ENCODE measurements at places on chromosomes 1 and 21.

DNA sequence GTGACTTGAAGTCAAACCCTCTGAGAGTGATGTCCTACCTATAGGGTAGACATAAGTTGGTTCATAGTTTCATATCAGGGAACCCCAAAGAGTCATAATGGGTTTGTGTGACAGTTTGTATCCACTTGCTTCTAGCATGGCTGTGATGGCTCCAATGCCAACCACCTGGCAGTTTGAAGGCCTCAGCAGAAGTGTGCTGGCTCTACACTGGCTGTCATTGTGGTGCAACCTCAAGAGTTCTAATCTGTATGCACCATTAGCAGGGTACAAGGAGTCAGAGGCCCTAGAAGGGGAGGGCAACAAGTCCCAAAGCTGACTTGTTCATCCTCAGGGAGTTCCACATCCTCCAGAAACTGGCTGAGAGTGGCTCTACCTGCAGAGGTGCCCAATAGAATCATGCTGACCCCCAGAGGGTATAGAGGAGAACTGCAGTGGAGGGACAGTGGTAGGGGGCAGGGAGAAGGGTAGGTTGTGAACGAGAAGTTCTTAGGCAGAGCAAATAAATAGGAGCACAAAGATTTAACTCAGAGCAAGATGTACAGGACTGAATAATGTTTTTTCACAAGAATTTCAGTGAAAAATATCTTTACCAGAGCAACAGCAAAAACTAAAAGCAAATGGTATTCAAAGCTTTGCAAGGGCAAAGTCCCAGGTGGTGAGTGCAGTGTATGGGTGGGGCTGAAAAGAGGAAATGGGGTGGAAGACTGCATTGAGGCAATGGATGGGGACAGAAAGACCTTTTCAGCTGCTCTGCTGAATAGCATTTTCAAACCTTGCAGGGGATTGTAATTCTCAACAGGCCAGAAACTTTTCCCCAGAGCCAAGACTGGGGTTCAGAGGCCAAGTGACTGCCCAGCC lies 3.2 kb downstream of the FCRL2 start:
- DNase-seq = peak; percentile 35

- no peak for DNase-seq
Measured at GRCh38 chr1:55204997-55205396, 10.2 kb downstream of the USP24 start.

DNA sequence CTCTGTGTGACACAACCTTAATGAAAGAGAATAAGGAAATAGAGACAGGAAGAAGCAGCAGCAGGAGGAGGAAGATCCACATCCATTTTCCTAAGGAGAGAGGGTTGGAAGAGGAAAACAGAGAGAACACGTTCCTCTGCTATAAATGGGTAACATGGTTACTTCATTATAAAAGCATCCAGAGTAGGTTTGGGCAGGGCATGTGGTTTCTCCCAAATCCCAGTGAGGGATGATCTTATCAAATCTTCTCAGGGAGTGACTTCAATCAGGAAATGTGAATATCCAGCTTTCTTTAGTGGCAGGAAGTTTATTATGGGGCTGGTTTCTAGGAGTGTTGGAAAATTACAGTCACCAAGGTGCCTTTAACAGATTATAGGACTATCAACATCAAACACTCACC lies 11.1 kb downstream of the CYP2J2 start:
- DNase-seq = no peak

- DNase-seq = no peak
Measured at GRCh38 chr1:201454608-201455007, 14.4 kb downstream of the PHLDA3 start.

- no peak for DNase-seq
Measured at GRCh38 chr1:110433803-110434202, 17.1 kb upstream of the PROK1 start.

GRCh38 chr1:100545855-100546254 lies 7.9 kb downstream of the GPR88 start:
- DNase-seq = no peak

- DNase-seq = no peak
Measured at GRCh38 chr1:111274653-111275052, 16.0 kb upstream of the CHIA start.

GRCh38 chr1:232142403-232143314 lies 487.3 kb downstream of the SIPA1L2 start:
- DNase-seq = peak; percentile 58

DNA sequence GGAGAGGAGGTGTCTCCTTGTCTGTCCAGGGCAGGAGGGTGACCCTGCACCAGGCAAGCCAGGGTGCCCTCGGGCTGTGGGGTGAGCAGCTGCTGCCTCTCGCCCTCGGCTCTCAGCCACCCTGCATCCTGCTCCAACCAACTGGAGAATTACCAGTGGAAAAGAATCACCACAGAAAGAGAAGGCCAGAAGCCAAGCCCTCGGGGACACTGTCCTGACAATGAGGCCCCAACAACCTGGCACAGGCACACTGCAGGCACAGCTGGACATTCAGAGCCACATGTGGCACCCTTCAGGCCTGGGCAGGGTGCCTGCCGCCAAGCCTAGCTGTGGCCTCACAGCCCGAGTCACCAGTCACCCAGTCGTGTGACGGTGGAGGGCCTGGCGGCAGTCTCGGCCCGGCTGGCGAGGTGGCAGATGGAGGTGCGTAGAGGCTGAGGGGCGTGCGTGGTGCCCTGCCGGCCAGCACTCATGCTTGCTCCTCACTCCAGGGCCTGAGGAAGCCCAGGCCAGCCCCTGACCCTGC lies 12.0 kb downstream of the MEGF6 start:
- no peak for DNase-seq

GRCh38 chr1:170290276-170290675 lies 144.5 kb downstream of the NTMT2 start:
- peak; percentile 54 for DNase-seq

GRCh38 chr1:226588484-226588883 lies 39.9 kb downstream of the STUM start:
- DNase-seq = no peak

GRCh38 chr1:96962751-96963211 lies 241.2 kb downstream of the PTBP2 start:
- no peak for DNase-seq

- no peak for DNase-seq
Measured at GRCh38 chr1:241751524-241751923, 96.5 kb upstream of the EXO1 start.

- peak; percentile 84 for DNase-seq
Measured at GRCh38 chr1:63327417-63328054, 5.2 kb downstream of the FOXD3 start.

GRCh38 chr1:119729044-119729443 lies 17.3 kb downstream of the PHGDH start:
- no peak for DNase-seq

- peak; percentile 78 for DNase-seq
Measured at GRCh38 chr1:40818264-40818961, 34.8 kb downstream of the KCNQ4 start.

- peak; percentile 63 for DNase-seq
Measured at GRCh38 chr1:54982739-54983138, 2.3 kb downstream of the TMEM61 start.

DNA sequence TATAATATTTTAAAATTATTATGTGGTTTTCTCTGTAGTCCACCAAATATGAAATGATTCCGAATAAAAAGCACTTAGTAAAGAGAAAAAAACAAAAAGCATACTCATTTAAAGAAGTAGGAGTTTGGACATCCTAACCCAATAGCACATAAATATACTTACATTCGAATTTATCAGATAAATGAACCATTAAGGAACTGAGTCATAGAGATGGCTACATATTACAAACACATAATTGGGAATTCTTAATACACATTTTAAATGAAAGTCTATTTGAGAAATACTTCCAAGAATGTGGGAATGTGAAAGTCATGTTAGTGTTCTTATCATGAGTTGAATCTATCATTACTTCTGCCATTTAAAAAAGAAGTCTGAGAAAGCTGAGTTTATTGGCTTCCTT lies 75.0 kb downstream of the USP24 start:
- no peak for DNase-seq
